NCI-H2171 (cell line): ENCODE measurements at places on chromosomes 4 and X.

- no peak for DNase-seq
These were observed 22.4 kb upstream of the MXD4 start for GRCh38 chr4:2284161-2284933.

- peak; percentile 40 for DNase-seq
These were observed 45.0 kb downstream of the TET2 start for GRCh38 chr4:105191621-105192210.

DNA sequence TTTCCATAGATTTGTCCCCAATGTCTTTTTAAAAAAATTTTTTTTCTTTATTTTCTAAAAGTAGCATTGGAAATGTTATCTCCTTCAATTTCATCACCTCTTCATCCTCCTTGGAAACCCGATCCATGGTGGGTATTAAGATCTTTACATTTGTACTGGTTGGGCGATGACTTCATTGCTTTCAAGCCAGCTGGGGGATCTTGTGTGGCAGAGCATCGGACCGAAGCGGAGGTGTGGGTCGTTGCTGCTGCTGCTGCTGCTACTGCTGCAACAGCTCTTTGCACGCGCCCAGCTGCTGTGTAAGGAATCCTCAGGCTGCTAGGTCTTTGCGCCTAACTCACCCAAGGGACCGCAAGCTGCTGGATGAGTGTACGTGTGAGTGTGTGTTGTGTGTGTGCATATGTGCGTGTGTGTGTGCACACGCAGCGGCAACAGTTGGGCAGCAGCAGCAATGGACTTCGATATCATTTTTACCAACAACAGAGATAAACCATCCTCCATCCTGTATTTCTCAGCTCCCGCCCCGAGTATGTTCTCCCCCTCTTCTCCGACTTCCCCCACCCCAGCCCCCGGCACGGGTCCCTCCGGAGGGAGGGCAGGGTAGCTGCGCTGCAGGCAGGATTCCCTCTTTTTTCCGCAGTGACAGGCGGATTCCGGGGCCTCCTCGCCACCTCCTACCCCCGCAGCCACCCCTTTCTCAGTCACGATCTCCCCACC, 768 bp upstream of the CDKL5 start:
- DNase-seq, result peak; percentile 54

DNA sequence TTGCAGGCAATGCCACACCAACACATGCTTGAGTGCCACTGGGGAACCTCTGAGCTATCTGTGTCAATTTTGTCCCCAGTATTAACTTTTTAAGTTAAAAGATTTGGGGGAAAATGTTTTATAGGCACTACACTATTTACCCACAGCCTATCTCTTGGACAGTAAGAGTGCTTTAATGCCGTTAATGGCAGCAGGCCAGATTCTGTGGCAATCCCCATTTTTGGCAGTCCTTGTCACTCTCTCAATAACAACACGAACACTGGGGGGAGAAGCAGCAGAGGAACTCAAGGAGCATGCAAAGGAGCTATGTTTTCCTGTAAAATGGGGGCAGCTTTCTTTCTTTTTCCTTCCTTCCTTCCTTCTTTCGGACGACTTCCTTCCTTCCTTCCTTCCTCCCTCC, 168.6 kb downstream of the NSUN7 start:
- DNase-seq, result no peak

- DNase-seq, result no peak
These were observed 155.2 kb downstream of the SMIM20 start for GRCh38 chr4:26069218-26069617.

GRCh38 chrX:133265331-133265730, 47.2 kb upstream of the TFDP3 start:
- no peak for DNase-seq

- no peak for DNase-seq
These were observed 773.6 kb upstream of the DIAPH2 start for GRCh38 chrX:95911062-95911461.

GRCh38 chr4:86565651-86566050, 28.5 kb upstream of the PTPN13 start:
- DNase-seq, result no peak

DNA sequence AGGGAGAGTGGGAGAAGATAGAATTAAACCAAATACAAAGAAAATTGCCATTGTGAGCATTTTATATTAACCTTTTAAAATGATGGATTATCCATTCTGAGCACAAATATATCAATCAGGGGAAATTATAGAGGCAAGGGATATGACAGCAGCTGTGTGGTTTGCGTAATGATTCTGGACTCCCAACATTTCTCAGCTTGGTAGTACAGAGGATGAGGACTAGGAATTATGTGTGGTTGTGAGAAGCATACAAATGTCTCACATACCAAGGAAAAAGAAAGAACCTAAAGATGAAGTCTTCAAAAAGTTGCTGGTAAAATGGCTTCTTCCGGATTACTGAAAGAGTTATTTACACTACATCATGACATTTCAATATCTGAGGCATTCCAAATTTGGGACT, 674.6 kb upstream of the NR3C2 start:
- DNase-seq, result no peak

- DNase-seq, result no peak
These were observed 139.6 kb downstream of the SOWAHB start for GRCh38 chr4:76758290-76758882.

- DNase-seq, result no peak
These were observed 427.3 kb upstream of the RASGEF1B start for GRCh38 chr4:81898862-81899504.

DNA sequence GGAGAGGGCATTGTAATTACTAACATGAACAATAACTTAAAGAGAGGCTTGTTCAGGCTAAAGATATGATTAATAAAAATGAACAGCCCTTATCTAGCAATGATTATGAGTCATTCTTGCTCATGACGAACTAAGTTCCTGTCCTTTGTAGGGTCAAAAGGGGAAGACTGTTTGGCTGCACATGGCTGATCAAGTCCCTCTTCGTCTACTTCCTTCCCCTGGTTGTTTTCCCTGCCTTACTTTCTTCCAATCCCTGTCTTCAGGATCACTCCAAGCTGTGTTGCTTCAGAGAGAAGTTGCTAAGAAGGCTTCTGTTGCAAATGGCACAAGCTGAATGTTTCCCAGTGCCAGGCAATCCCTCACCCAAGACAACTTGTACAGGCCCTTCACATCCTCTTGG, 115.0 kb upstream of the HS3ST1 start:
- no peak for DNase-seq

GRCh38 chrX:110944751-110945675, 149.4 kb upstream of the CHRDL1 start:
- no peak for DNase-seq

GRCh38 chr4:13833171-13833804, 205.8 kb upstream of the BOD1L1 start:
- DNase-seq, result no peak

GRCh38 chr4:68499021-68499420, 51.8 kb downstream of the TMPRSS11E start:
- no peak for DNase-seq

- DNase-seq, result no peak
These were observed 108.4 kb downstream of the LINC00632 start for GRCh38 chrX:140817943-140818342.

DNA sequence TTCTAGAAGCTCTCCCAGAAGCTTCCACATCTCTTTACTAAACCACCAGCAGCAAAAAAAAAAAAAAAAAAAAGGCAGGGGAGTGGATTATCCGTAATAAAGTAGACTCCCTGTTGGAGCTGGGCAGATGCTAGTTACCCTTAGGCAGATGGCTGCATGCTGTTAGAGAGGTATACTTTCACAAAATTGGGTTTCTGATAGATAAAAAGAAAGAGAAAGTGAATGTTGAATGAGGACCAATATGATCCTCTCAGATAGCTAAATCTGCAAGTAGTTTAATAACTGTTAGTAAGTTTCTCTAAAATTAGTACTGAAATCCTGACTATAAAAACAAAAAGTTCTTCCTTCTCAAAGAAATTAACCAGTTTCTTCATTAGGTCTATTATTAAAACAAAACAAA, 195.4 kb downstream of the ANAPC10 start:
- no peak for DNase-seq

GRCh38 chr4:182206266-182206665, 36.9 kb upstream of the TENM3 start:
- no peak for DNase-seq

- peak; percentile 10 for DNase-seq
These were observed 52.9 kb upstream of the TRPC5OS start for GRCh38 chrX:111823128-111823527.

GRCh38 chr4:150248181-150248580, 169.9 kb downstream of the DCLK2 start:
- DNase-seq, result no peak

DNA sequence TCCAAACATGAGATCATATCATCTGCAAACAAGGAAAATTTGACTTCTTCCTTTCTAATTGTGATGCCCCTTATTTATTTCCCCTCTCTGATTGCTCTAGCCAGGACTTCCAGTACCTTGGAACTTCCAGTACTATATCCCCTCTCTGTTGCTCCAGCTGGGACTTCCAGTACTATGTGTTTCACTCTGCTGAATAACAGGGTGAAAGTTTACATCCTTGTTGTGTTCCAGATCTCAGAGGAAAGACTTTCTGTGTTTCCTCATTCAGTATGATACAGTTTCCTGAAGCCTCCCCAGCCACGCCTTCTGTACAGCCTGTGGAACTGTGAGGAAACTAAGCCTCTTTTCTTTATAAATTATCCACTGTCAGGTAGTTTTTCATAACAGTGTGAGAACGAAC, 381.3 kb upstream of the FAM47C start:
- DNase-seq, result no peak

DNA sequence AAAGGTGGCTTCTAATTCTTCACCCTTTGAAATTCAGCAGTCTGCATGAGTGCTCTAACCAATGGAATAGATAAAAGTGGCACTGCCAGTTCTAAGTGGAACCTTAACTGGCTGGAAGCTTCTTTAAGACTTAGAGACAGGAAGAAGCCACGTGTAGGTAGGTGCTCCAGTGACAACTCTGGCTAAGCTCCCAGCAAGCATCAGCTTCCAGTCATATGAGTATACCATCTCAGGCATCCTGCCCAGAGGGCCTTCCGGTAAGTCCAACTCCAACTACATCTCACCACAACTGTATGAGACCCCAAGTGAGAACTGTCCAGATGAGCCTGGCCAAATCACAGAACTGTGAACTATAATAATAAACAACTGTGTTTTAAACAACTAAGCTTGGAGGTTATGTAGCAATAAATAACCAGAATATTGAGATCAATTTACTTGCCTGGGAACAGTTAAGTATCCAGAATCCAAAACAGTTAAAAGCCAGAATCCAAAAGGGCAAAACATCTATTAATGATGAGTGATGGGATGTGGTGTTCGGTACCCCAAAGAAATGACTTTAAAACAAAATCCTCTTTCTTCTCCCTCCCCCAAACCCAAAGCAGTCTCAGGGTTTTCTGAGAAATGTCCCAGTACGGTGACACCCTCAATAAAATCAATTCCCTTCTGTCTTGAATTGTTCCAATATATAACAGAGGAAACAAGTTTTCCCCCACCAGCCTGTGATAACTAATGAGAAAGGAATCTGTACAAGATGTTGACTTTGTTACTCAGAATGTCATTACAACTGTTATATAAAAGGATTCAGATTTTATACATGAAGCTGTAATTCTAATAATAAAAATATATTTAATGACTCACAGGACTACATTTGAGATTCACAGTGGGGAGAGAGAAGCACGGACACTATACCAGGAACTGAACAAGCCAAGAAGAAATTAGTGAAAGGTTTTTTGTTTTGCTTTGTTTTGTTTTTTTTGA, 4.2 kb downstream of the TSPAN5 start:
- DNase-seq, result no peak

- DNase-seq, result no peak
These were observed 25.9 kb downstream of the LEF1 start for GRCh38 chr4:108142870-108143269.

DNA sequence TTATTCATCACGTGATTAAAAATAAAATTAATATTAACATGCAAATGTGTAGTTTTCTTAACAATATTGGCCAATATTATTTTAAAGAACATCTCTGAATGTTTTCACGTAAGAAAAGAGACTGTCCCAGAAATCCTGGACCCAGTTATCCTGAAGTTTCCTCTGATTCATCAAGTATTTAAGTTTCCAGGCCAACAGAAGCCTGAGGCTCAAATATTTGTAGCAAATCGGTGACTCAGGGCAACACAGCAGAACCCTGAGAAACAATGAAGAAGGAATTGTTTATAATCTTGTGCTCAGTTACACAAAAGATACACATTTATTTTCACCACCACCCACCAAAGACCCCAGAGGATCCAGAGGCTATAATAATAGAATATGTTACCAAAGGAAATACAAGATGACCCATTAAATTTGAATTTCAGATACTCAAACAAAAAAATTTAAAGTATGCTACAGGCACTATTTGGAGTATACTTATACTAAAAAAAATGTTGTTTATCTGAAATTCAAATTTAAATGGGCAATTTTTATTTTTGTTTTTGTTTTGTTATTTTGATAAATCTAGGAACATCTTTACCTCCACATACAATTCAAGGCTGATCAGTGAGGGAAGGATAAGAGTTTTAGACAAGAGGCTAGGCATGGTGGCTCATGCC, 33.9 kb upstream of the SLC7A11 start:
- no peak for DNase-seq

- DNase-seq, result no peak
These were observed 217.5 kb downstream of the DHRSX start for GRCh38 chrX:2283111-2283859.

GRCh38 chrX:110536816-110537215, 178.2 kb downstream of the RTL9 start:
- DNase-seq, result no peak
